ENCODE measurements at places on chromosomes 12 and 14.

DNA sequence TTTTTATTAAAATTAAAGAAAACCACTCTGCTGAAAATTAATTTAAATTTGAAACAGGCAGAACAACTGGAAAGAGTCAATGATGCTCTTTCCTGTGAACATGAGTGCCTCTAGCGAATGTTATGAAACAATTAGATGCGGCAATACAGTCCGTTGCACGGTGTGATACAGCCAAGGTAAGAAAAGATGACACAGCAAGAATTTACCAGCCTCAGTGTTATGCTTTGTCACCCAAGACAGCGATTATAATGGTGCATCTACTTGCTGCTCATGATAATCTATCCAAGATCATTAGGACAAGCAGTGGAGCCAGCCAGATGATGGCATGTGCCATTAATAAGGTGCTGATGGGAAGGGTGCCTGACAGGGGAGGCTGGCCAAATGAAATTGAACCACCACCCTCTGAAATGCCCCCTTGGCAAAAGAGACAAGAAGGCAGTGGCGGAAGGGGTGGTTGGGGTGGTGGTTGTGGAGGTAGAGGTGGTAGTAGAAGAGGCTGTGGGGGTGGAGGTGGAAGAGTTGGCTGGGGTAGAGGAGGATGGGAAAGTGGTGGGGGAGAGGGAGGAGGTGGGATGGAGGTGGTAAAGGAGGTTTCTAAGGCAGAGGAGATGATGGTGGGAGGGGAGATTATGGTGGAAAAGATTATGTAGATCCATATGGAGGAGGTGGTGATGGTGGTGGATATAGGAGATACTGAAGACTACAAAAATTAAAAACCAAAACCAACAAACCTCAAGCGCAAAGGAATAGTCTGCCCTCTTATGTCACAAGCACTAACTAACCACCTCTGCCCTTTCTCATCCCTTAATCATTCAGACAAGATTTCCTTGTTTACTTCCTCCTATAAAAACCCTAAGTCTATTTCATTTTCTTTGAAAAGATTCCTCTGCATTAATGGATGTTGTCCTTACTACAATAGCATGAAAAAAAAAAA lies 4.0 kb upstream of the RESF1 start:
- no peak for DNase-seq

- DNase-seq, result no peak
Measured at GRCh38 chr14:78122436-78122835, 47.7 kb upstream of the NRXN3 start.

DNA sequence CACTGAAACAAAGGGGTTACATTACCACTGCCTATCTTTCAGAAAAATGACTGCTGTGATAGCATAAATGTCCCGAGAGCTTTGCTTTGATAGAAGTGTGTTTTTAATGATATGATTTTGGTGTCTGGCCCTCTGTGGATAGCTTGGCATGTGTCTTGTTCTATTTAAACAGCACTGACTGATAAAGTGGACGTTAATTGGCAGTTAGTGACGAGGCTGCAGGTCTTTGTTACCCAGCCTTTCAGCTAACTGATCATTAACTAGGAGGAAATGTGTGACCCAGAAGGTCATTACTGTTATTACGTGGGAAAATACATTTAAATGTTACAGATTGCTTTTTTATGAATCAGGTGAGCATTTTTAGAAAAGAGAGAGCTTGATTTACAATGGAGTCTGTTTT lies 428.3 kb downstream of the DIO2 start:
- DNase-seq, result no peak

DNA sequence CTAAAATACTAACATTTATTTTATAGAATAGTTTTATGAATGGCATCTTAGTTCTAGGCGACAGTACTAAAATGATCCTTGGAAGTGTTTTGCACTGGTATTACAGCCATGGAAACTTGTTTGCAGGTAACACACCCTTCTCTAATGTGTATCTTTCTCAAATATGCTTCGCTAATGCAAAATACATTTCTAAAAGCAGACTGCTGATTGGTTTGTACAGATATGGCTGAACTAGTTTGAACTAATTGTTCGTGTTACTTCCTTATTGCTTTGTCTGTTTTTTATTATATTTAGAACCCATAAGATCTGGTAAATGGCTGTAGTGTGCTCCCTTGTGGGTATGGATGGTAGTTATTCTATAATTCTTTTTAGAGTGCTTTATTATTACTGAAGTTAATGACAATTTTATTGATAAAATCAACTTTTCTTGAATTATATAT lies 53.0 kb downstream of the ATF7IP start:
- DNase-seq, result no peak

DNA sequence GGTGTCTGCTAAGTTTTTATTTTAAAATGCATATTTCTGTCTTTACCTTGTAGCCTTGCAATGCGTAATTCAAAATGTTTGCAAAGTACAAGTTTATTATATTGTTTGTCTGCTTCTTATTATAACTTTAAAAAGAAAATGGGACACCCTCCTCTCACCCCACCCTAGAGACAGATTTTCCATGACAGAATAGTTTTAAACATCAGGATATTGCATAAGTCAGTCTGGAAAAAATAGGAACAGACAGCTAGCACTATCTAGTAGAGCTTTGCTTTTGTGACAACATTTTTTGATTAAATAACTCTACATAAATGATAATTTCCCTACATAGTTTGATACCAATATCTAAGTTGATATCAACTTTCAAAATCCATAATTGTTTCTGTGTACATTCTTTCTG lies 71.3 kb downstream of the PDE3A start:
- no peak for DNase-seq

DNA sequence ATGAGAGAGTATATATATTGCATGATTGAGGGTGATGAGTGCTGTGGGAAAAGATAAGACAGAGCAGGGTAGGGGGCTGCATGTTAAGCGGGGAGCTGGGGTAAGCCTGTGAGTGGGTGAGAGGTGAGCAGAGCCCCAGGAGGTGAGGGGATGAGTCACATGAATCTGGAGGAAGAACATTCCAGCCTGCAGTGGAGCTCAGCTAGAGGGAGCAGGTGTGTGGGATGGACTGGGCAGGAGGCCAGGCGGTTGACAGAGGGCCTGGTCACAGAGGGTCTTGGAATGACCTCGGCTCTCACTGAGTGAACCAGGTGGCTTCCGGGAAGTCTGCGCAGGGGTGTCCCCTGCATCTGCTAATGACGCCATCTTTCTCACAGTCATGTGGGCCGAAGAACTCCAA lies 44.4 kb downstream of the GIT2 start:
- no peak for DNase-seq

DNA sequence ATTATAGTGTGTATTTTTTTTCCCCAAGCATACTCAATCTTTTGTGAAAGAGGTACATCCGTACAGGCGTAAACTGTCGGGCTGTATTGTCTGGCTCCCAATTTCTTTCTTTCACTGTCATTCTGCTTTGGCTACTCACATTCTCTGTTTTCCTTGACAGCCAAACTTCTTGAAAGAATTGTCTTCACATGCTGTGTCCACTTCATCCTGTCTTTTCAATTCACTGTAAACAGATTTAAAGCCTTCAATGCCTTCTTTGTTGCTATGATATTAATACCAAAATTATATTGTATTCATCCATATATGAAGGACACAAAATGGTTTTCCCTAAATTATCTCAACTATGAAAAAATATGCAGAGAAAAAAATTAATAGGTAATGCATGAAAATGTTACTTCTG lies 6.0 kb upstream of the ATP23 start:
- no peak for DNase-seq

- DNase-seq, result no peak
Measured at GRCh38 chr12:129202109-129202814, 349.0 kb downstream of the GLT1D1 start.

DNA sequence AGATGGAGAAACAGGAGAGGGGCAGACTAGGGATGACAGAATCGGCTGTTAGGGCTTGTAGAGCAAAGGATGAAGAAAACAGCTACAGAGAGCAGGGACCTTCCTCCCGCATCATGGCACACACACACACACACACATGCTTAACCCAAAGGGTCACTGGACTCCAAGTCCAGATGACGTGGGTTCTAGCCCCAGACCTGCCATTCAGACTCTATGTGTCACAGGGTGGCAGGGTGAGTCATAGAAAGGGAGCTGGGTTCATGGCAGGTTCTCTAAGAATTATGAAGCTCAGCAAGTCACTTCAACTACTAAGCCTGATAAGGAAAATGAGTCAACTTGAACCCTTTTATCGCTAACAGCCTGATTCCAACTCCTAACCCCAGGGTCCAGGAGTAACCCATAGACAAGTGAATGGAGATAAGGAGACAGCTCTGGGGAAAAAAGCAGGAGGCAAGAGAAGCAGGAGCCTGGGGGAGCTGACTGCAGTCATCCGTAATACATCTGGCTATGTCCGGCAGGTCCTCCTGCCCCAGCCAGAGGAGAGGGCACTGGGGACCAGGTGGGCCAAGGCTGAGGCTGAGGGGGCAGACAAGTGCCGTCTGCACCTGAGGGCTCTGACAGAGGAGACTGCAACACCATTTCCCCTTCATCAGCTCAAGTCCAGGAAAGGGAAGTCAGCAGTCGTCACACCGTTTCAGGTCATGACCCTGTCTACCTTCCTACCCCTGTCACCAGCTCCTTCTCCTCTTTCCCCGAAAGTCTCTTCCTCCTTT lies 3.6 kb upstream of the TNFRSF1A start:
- no peak for DNase-seq

- no peak for DNase-seq
Measured at GRCh38 chr12:41419131-41419893, 231.2 kb downstream of the PDZRN4 start.

- no peak for DNase-seq
Measured at GRCh38 chr12:109764123-109764522, 50.5 kb downstream of the FAM222A start.

GRCh38 chr14:30134936-30135335 lies 207.3 kb upstream of the PRKD1 start:
- DNase-seq, result no peak

DNA sequence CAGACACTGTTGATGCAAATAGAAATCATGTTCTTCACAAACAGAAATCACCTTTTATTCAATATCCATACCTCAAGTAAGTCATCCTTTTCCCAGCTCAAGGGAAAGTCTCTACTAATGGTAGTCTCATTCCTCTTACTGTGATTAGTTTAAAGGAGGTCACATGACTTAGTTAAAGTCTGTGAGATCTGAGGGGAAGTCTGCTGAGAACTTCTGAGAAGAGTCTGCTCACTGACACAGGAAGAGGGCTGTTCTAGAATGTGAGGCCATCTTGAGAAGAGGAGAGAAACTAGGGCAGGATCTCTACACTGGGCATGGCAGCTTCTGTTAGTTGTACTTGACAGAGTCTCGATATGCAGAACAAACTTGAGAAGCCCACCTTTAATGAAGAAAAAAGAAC lies 146.8 kb downstream of the C12orf42 start:
- no peak for DNase-seq

DNA sequence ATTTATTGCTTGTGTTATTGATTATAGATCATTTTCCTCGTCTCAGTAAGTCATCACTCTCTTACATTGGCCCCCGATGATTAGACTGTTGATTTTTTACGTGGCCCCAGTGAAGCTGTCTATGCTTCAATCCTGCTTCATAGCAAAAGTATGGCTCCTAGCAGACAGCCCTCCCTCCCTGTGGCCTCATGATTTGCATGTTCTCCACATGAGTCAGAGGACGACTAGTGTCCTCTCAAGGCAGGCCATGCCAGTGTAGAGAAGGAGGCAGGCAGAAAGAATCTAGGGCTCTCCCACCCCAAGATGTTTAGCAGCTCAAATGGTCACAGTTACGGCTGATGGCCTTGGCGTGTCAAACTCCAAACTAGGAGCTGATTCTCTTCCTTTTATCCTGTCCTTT lies 59.6 kb downstream of the FIGNL2 start:
- no peak for DNase-seq

GRCh38 chr14:72332046-72332445 lies 399.8 kb downstream of the RGS6 start:
- DNase-seq, result no peak

DNA sequence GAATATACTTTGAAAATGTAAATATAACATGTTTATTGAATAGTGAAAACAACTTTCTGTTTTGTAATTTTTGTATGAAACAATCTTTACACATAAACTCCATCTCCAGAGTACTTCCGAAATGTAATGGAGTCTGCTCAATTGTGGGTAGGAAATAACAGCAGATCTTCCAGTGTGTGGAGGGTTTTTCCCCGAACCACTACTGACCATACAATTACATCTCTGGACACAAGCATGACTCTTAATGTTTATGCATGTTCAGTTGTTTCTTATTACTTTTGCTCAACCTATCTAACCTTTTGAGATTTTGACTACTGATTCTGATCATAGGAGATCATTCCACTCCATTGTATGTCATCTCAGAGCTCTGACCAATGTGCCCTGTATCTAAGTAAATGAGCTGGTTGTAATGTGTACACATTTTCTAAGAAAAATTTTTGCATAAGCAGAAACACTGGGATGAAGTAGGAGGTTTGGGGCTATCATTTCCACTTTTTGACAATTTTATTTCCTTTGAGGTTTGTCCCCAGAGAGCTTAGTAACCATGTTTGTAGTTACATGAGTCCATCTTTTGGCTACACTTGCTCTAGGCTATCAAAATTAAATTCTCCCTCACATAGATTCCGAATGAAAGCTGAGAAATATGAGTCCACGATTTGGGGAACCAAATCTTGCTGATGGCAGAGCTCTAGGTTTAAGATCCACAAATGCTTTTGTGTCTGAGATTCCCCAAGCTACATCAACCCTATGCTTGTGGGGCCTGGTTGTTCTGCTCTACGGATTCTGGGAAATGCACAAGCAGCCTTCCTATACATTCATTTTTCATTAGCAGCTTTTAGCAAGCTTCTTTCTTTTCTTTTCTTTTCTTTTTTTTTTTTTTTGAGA lies 21.4 kb upstream of the CLEC4D start:
- no peak for DNase-seq

- no peak for DNase-seq
Measured at GRCh38 chr12:104360983-104361707, 57.6 kb downstream of the EID3 start.

GRCh38 chr14:55715889-55716288 lies 135.9 kb downstream of the KTN1 start:
- no peak for DNase-seq

GRCh38 chr14:86057018-86057667 lies 527.2 kb downstream of the FLRT2 start:
- no peak for DNase-seq

- no peak for DNase-seq
Measured at GRCh38 chr12:38373784-38374183, 57.2 kb downstream of the ALG10B start.

DNA sequence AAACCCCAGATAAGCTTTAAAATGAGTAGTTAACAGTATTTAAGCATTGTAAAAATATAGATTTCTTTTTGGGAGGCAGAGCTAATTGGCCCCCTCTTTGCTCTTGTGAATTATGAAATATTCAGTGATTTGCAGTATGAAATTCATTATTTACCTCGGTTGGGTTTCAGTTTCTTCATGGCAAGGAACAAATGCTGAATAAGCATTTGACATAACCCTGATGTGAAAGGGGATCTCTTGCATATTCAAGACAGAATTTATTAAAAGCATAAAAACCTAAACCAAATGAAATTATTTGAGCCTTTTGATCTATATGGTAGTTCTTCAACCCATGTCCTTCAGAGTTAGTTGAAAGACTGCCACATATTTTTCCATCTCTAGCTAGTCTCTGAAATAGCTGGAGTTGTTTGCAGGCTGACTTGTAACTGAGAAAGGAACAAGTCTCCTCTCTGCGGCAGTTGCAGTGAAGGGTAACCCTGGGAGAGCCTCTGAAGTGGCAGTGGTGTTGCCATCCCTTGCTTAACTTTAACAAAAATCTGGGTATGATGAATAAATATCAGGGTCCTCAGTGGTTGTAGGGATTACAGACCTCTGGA lies 690 bp downstream of the AKAP6 start:
- no peak for DNase-seq

- no peak for DNase-seq
Measured at GRCh38 chr12:94777936-94778335, 127.6 kb upstream of the TMCC3 start.
